Fibroblast of skin of scalp (primary cell): ENCODE measurements at places on chromosomes 3 and 15.
A peak's percentile ranks its signal among the peaks of the same experiment; 100 is the strongest.

GRCh38 chr3:28326458-28326926, 22.0 kb upstream of the ZCWPW2 start:
- no peak for DNase-seq

- peak; percentile 70 for DNase-seq
Observed at GRCh38 chr15:44468709-44469385, 41.4 kb downstream of the CTDSPL2 start.

DNA sequence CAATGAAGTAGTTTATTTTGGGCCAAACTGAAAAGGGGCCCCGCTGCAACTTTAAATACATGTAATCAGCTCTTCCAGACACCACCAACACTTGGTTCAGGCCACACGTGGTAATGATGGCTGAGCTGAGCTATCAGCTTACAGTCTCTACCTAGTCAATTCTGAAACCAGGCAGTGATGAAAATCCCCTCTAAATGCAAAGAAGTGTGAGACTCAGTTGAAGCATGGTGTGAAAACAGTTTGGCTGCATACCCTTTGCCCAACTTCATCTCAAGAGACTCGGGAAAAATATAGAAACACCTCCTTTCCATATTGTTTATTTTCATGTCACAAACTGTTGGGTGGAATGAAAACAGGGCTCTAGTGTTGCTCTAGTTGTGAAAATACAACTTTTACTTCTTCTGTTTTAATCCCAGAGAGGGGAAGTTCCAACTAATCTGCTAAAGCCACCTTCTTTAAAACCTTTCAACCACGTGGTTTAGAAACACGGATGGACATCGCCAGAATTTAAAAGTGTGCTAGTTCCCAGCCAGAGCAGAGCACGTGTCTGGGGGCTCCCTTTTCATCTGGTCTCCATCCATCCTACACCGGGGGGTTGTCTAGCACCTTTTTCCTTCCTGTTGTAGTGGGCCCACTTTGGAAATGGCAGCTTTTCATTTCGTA, 229.1 kb downstream of the EPHB1 start:
- DNase-seq, result no peak

GRCh38 chr3:17709236-17709810, 33.1 kb downstream of the TBC1D5 start:
- no peak for DNase-seq

DNA sequence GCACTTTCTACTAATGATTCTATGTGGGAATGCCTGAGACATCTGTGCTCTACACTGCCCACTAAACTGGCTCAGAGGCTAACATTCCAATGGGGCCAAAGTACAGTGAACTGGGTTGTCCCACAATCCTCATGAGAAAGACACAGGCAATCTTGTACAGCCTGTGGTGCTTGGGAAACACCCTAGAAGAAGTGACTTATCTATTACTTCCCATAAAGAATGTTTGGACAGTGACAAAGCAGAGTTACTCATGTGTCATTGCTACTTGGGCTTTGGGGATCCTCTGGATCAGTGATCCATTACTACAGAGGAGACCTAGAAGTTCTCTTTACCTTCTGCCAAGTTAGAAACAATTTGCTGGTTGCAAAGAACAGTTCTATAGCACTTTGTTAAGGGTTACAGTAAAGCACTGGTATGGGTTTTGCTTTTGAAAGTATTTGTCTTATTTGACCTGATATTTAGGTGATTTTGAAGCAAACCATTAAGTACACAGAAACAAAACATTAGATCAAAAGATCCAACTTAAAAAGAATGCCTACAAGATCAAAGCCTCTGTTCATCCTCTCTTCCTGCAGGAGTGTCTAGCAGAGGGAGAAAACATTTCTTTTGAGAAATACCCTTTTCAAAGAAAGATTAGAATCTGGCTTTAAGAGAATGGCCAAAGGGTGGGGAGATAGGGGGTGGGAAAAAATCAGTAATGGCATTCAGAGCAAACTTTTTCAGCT, 75.8 kb downstream of the CTNNB1 start:
- DNase-seq, result peak; percentile 81

- DNase-seq, result no peak
Observed at GRCh38 chr3:184551103-184551502, 10.5 kb upstream of the EPHB3 start.

DNA sequence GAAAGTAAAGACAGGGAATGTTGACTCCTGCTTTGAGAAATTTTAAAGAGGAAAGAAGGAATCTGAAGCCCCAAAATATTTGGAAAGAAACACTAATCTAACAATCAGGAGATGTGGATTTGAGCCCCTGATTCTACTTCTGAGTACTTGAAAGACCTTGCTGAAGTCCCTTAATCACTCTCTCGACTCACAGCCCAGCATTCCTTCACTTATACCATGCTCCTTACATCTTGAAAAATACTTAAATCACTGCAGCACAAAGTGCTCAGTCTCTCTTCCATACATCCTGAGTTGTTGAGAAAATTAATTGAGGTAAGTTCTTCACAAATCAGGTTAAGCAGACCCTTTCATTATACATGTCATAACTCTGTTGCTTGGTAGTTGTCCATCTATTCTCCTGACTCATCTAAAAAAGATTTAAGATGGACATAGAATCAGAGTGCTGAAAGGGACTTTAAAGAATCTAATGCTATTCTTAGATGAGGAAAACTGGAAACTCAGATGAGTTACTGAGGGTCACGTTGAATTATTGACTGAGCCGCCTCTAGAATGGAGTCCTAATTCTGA, 72.8 kb upstream of the THSD4 start:
- DNase-seq, result no peak

DNA sequence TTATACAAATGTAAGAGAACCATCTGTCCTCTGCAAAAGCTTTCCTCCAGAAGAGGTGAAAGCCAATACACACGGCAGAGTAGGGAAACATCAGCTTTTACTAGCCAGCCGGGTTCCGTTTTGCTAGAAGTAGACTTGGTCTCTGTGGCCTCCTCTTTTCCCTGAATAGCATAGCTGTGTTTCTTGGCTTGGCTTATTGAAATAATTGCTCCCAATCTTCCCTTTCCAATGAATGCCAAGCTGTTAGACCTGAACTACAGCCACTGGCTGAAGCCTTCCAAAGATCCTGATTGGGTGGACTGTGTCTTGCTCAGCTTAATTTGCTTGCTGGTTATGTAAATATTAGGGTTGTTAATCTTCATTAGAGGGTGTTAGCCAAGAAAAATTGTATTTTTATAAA, 157.8 kb upstream of the ROPN1 start:
- DNase-seq, result no peak

DNA sequence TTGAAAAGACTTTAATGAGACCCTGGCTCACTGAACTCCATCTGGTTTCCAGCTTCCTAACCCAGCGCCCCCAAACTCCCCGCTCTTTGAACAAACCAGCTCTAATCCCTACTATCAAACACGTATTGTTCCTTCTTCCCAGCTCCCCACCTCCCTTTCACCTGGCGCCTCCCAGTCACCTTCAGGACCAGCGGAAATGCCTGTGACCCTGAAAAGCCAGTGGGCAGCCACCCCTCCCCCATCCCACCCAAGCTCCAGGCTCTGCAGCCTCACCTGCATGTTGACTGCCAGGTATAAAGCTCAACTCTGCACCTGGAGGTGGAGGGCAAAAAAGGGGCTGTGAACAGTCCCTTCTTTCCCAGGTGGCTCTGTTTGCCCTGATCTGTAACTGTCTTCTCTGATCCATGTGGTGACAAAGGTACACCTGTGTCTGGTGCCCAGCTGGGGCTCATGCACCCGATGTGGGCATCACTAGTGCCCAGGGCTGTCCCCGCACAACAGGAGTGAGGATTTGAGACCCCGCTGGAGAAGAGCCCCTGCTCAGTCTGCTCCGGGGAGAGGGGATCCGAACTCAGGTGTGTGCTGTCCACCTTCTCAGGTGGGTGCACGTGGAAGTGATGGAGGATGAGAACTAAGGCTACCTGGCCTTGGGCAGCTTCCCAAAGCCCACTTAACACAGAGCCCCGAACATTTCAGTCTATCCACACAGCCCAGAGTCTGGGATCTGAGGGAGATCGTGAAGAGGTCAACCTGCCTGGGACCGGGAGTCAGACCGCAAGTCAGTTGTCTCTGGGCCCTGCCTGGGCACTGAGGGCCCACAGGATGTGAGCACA, 128.9 kb downstream of the NSMCE3 start:
- DNase-seq, result no peak

- DNase-seq, result peak; percentile 12
Observed at GRCh38 chr15:80159811-80160569, 7.2 kb downstream of the FAH start.

- no peak for DNase-seq
Observed at GRCh38 chr3:123459862-123460261, 11.0 kb upstream of the ADCY5 start.
